Activated gamma-delta T cell treated with anti-CD3 and anti-CD28 coated beads, Interleukin-2, amount 50 U/mL, for 16 hours (primary cell): ENCODE measurements at places on chromosomes 11 and 22.

GRCh38 chr22:48237466-48238283, 1475.2 kb downstream of the TBC1D22A start:
- no peak for DNase-seq

GRCh38 chr22:49026494-49027367, 800.9 kb downstream of the BRD1 start:
- no peak for DNase-seq

GRCh38 chr22:48710410-48710809, 1117.3 kb downstream of the BRD1 start:
- no peak for DNase-seq

DNA sequence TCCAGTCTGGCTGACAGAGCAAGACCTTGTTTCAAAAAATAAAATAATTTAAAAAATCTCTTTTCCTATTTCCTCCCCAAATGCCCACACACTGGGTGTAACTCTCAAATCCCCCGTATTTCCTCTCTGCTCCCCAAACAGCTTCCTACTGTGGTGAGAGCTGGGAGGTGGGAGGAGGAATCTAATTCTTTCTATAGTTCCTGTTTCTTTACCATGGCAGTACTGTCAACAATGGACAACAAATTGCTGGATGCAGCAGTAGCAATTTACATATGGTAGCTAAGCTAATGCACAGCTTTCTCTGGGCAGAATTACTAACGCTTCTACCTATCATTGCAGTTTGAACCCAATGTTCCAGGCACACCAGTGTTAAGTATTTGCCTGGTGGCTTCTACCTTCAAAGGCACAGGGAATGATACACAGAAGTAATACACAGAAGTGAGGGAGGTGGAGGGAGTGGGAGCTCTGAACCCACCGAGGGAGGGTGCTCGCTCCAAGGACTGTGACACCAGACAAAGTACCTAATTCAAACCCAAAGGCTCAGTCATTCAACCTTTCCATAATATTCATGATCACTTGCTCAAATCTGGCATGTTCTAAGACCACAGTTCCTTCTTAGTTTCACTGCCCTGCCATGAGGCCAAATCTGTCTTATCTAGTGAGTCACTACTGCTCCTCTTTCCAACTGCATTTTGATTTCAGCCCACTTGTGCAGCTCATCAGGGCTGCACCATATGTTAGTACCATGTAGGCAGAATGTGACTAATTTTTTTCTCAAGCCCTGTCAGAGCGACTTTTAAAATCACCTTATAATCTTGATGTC, 37.9 kb downstream of the CELF1 start:
- no peak for DNase-seq

DNA sequence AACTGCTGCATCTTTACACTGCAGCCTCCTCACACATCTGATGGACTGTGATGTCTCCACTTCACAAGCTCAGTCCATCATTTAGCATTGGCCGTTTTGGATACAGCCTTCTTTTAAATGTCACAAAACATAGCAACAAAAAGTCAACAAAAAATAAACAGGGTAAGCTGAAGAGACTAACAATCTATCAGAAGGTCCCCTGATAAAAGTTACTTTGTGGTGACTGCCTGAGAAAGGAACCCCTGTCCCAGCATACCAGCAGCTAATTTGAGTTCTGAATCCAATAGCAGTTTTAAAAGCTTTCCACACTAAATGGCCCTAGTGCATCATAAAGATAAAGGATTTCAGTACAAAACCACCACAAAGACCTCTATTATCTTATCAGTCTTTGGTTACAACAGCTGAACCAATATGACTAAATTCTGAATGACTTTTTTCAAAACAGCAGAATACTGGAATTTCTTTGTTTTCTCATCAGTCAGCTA, 162.4 kb downstream of the SOX6 start:
- DNase-seq: no peak

DNA sequence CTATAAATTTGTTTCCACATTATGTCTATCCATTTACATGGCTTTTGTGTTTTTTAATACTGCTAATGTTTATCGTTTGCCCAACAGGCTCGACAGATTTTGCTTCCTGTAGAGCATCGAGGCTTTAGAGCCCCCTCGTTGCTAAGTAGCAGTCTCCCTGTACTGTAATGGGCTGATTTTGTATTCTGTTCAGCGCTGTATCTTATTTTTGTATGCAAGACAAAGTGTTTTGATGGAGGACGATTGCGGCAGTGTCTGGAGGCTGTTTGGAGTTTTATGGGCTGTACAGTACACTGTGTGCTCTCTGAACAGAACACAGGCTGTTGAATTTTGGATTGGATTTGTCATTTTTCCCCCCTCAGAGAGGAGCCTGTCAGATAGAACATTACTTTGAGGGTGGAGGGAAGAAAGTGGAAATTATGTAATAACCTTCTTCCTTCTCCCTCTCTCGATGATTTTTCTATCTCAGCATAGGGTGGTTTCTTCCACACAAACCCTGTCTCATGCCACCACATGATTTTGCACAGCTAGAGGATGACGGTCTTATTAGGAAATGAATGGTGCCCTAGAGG, 104.4 kb downstream of the ZBTB16 start:
- DNase-seq: no peak
